ENCODE measurements at places on chromosomes 5 and 9. TPM values are rescaled to one million over a fixed set of nuclear protein-coding genes. Genes with fewer than 3 reads are reported as not detected.

Gene STPG3
- not detected for total RNA-seq

Gene SMIM27
- 7.8 TPM for total RNA-seq

Gene INSYN2B
- total RNA-seq = 6.7 TPM

Gene INSL4
- total RNA-seq = not detected

Gene IL9
- total RNA-seq = not detected

Gene FAXDC2
- total RNA-seq = 4.7 TPM

Gene RGS7BP
- total RNA-seq = not detected

Gene ORM2
- total RNA-seq = not detected

Gene KCNN2
- total RNA-seq = 0.14 TPM

Gene FAM174A
- total RNA-seq = 16.8 TPM

Gene ANKRD31
- 0.10 TPM for total RNA-seq

Gene TMEM252
- not detected for total RNA-seq

Gene SHOC1
- total RNA-seq = 0.03 TPM

Gene FBXO38
- total RNA-seq = 24.8 TPM

Gene SLC1A3
- total RNA-seq = 18.2 TPM

Gene TNFSF15
- total RNA-seq = 1.4 TPM

Gene LRRTM2
- total RNA-seq = not detected

Gene SYK
- 6.1 TPM for total RNA-seq

Gene TOR1B
- total RNA-seq = 22.0 TPM

Gene FAM114A2
- total RNA-seq = 18.6 TPM

Gene SLC36A2
- not detected for total RNA-seq

Gene PCAT7
- not detected for total RNA-seq

All from foreskin keratinocyte (primary cell).